Fibroblast of lung (primary cell): ENCODE measurements at places on chromosomes 2 and 18.

DNA sequence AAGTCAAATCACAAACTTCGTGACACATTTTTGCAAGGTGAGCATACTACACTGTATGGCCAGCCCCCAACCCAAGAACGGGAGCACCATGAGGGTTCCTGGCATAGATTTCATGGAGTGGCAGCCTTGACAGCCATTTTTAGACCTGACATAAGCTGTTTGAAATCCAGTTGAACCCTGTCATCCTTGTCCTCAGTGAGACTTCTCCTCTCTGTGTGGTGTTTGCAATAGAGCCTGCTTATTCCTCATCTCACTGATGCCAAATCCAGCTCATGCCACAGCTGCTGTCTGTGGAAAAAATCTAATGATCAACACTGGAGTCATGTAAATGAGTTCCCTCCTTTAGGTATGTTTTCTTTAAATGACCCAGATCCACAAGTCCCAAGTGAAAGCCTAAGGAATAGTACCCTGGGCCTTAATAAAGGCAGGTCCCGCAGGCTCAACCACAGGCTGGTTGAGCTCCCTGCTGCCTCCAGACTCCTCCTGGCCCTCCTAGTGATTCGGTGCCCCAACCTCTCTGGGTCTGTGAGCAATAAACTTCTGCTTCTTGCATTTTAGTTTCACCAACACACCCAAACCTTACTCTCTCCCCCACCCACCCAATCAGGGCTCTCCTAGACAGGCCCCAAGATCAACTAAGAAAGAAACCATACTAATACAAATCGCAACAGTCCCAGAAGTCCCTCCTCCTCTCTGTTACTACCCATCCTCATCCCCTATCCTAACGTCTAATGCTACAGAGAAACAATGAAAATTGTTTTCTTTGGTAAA, 8.4 kb upstream of the CREG2 start:
- no peaks in the 10 kb centered on the region for H3K27me3 ChIP-seq
- peaks cover 8% of the 10 kb centered on the region for H3K4me1 ChIP-seq
- no peak for DNase-seq

DNA sequence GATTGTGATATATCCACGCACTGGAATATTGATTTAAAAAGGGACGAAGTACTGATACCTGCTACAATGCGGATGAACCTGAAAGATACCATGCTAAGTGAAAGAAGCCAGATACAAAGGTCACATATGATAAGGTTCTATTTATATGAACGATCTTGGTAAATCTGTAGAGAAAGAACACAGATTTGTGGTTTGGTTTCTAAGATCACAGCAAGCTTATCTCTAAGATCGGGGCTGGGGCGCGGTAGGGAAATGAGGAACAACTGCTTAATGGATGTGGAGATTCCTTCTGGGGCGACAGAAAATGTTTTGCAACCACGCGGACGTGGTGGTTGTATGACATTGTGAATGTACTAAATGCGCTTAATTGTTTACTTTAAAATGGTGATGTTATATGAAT, 60.1 kb downstream of the NEDD4L start:
- no peak overlapping the region for H3K27ac ChIP-seq
- no peak overlapping the region for H3K4me3 ChIP-seq
- no peaks in the 10 kb centered on the region for H3K36me3 ChIP-seq

- no peak overlapping the region for H3K4me3 ChIP-seq
- no peaks in the 10 kb centered on the region for H3K27me3 ChIP-seq
- no peaks in the 10 kb centered on the region for H3K4me1 ChIP-seq
- DNase-seq = no peak
These were observed 330.0 kb upstream of the RND3 start for GRCh38 chr2:150817422-150817821.

DNA sequence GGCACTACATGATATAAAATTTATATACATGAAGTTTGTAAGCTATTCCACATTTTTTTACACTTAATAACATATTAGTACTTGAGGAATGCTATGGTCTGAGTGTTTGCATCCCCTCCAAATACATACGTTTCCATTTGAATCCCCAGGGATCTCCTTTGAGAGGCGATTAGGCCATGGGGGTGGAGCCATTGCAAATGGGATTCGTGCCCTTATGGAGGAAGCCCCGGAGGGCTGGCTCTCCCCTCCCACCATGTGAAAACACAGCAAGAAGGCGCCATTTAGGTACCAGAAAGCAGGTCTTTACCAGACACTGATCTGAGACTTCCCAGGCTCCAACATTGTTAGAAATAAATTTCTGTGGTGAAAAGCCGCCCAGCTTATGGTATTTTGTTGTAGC, 20.8 kb upstream of the MBP start:
- no peak for DNase-seq
- no peak overlapping the region for H3K27ac ChIP-seq
- no peaks in the 10 kb centered on the region for H3K36me3 ChIP-seq
- H3K4me3 ChIP-seq = no peak overlapping the region
- no peaks in the 10 kb centered on the region for H3K4me1 ChIP-seq

DNA sequence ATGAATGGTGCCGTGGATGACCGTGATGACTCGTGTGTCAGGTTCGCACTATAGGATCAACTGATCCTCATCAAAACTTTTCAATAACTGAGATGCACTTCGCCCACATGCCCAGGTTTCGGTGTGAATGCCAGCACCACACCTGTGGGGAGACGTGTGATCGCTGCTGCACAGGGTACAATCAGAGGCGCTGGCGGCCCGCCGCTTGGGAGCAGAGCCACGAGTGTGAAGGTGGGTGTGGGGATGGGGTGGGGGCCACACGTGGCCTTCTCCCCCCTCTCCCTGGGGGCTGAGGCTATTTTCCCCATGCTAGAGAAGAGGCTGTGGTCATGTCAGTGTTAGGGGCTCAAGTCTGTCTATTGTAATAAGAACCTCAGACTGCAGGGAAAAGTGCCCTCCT, 69.0 kb downstream of the LAMA3 start:
- no peak for DNase-seq
- H3K4me1 ChIP-seq = no peaks in the 10 kb centered on the region
- no peaks in the 10 kb centered on the region for H3K27me3 ChIP-seq
- no peak overlapping the region for H3K27ac ChIP-seq
- no peaks in the 10 kb centered on the region for H3K36me3 ChIP-seq
- no peak overlapping the region for H3K4me3 ChIP-seq
